ENCODE measurements at places on chromosomes 11 and 22. TPM values are rescaled to one million over a fixed set of nuclear protein-coding genes. Genes with fewer than 3 reads are reported as not detected.

GRCh38 chr11:64239662-64240434 is 1.0 kb upstream of the FKBP2 start:
- DNase-seq: no peak

- peak; percentile 4 for DNase-seq
Observed at GRCh38 chr11:91394073-91394726, 830.4 kb upstream of the FAT3 start.

GRCh38 chr22:48096851-48097665 is 1334.6 kb downstream of the TBC1D22A start:
- DNase-seq: no peak

GRCh38 chr22:48644108-48644507 is 1183.6 kb downstream of the BRD1 start:
- DNase-seq: no peak

DNA sequence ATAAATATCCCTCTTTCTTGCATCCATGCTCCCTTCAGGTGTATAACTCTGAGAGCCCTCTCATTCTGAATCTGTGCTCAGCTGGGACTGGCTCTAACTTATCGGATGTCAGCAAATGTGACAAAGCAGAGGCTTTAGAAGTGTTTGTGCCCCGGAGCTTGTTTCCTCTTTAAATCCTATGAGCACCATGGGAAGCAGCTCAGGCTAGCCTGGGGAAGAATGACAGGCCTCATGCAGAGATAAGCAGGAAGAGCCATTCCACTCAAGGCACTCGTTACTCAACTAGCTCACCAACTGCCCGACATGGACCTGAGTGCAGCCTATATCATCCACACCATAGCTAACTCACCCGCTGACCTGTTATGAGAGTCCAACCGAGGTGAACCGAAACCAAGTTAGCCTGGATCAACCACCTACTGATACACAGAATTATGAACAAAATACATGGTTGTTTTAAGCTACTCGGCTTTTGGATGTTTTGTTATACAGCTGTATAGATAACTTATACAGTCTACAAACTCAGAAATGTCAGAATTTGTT is 990.7 kb downstream of the NTM start:
- no peak for DNase-seq

The ZMAT5 gene
- 15.3 TPM for polyA plus RNA-seq

The OR2AT4 gene
- not detected for polyA plus RNA-seq

The MMP10 gene
- not detected for polyA plus RNA-seq
